ENCODE measurements at places on chromosomes 12 and 14.

- DNase-seq: no peak
Observed at GRCh38 chr12:132170637-132171292, 26.5 kb downstream of the NOC4L start.

GRCh38 chr12:1630133-1630826 is 1.2 kb downstream of the WNT5B start:
- no peak for DNase-seq

DNA sequence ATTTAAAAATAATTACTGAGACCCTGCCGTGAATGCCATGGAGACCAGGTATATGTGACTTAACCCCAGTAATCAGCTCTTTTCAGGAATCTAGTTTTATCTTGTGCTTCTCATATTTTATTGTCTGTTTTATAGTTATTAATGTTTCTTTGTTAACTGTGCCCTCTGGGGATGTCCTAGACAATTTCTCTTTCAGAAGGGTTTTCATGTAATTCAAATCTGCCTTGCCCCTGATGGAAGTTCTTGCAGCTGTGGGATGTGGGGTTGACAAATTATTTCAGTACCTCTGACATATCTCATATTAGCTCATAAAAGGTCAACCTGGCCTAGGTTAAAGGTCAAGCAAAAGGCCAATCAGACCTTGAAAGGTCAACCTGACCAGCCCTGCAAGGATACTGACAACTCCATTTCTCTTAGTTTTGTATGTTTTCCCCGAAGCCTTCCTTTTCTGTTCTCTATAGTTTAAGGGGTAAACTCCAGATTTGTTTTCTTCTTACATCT is 182.3 kb downstream of the SLC41A2 start:
- DNase-seq: no peak

DNA sequence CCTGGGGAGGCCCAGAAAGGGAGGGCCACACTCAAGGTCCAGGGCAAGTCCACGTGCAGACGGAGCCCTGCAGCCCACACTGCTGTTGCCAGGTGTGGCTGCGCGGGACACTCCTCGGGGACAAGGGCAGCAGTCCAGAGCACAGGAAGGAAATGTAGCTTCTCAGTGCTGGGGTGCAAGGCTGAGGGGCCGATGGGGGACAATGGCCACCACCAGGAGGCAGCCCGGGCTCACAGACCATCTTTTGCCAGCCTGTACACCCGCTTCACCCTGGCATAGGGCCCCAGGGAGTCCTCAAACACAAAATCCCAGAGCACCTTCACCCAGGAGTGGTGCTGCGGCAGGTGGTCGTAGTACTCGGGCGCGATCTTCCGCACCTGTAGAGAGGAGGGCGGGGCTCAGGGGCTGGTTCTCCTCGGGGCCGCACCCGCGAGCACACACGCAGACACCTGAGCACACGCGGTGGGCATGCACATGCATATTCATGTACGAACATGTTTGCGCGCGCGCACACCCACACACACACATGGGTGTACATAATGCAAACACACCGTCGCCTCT is 12.8 kb downstream of the DEGS2 start:
- DNase-seq: no peak

DNA sequence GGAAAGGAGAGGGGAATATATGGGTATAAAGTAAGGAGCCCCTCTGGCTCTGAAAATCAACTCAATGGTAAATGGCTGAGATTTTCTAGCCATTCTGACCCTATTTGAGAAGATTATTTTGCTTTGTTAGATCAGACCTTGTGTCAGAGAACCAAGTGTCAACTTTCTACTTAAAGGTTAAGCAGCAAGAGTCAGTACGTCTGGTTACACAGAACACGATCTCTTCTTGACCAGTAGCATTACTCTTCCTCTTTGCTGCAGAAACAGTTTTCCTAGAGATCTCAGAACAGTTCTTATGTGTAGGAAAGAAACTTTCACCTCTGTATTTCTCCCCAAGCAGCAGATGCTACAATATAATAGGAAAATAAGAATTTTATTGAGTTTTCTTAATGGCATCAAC is 47.4 kb upstream of the BTG1 start:
- DNase-seq: no peak

DNA sequence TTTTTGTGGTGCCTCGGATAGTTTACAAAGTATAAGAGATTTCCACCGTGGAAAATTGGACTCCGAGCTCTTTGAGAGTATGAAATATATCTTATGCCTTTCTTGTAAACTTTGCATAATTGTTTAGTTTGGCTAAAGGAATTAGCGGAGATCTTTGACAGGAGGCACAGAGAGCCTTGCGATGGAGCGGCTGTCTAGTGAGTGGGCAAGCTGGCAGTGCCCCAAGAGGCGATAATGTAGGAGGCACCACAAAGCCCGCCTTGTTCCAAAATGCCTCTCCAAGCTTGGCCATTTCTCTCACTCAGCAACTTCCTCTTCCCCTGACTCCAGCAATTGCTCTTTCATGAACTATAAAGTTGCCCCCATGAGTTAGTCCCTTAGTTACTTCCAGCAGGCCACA is 270.1 kb upstream of the PRICKLE1 start:
- no peak for DNase-seq

- DNase-seq: no peak
Observed at GRCh38 chr12:128250096-128250495, 16.9 kb upstream of the TMEM132C start.

- no peak for DNase-seq
Observed at GRCh38 chr14:101349108-101349507, 212.2 kb upstream of the DIO3 start.

- no peak for DNase-seq
Observed at GRCh38 chr14:39554576-39554975, 122.3 kb upstream of the FBXO33 start.

GRCh38 chr12:27344760-27345159 is 12.1 kb downstream of the BMAL2 start:
- no peak for DNase-seq

DNA sequence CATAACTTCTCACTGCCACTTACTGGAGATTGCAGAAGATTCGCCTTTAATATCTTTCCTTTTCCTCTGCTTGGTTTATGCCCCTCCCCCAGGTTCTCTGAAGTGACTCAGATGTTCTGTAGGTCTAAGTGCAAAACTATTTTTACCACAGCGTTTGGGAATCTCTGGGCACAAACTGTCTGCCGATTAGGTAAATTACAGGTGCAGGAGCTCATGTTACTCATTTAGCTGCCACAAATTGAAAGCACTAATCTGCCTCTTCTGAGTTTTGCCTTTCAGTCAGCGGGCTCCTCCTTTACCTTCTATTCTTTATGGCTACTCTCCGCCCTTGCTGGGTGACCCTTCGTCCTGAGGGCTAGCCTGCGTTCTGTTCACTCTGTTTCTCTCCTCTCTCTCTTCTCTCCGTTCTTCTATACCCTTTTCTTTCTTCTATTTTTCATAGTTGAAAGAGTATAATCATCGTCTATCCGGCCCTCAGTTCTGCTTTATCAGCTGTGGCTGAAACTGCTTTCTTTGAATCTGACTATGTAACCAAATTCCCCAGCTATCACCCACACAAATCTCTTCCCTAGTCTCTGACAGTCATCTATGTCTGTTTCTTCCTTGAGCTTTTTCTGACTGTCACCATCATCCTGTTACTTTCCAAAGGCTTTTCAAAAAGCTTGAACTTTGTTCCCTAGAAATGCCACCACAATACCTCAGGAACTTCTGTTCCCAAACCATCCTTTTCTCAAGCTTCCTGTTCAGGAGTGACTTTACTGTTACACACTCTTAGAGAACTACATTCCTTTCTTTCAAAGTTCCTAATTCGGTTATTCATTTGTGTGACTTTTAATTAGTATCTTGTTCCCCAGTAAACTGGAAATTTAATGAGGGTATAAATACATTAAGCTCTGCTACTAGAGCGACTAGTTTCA is 4.3 kb upstream of the MYF6 start:
- DNase-seq: no peak

DNA sequence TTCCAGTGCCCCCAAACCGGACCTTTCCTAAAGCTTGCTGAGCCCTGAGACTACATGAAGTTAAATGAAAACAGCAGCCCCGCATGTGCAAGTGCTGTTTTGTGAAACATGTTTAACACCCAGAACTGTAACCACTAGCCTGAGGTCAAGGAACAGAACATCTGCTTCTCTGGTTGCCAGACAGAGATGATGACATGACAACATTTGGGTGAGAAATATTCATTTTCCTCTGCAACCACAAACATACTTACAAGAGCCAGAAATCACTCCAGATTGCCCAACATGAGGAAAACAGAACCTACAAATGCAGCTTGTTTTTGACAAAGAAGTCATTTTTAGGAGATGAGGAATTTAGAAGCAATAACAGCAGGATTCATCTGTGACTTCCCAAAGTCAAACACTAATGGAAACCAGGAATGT is 110.4 kb downstream of the BCAT1 start:
- no peak for DNase-seq

GRCh38 chr12:32897281-32897610 is 669 bp upstream of the PKP2 start:
- DNase-seq: no peak

DNA sequence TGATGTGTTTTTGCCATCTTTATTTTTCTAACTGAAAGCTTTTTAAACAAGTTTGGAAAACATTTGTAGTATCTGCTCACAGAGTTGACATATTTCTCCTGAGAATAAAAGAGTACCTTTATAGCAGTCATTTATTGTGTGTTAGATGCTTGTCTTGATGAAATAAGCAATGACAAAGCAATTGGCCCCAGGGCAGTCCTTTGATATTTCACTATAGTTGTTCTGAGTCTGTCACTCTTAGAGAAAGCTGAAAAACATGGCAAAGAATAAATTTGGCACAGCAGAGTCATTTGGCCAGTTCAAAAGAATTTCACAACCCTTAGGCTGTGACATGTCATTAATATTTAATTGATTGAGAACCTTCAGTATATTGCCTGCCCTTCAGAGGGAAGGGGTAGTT is 166.2 kb downstream of the PTPRO start:
- DNase-seq: no peak

- DNase-seq: no peak
Observed at GRCh38 chr12:15581006-15581405, 208.2 kb downstream of the EPS8 start.

DNA sequence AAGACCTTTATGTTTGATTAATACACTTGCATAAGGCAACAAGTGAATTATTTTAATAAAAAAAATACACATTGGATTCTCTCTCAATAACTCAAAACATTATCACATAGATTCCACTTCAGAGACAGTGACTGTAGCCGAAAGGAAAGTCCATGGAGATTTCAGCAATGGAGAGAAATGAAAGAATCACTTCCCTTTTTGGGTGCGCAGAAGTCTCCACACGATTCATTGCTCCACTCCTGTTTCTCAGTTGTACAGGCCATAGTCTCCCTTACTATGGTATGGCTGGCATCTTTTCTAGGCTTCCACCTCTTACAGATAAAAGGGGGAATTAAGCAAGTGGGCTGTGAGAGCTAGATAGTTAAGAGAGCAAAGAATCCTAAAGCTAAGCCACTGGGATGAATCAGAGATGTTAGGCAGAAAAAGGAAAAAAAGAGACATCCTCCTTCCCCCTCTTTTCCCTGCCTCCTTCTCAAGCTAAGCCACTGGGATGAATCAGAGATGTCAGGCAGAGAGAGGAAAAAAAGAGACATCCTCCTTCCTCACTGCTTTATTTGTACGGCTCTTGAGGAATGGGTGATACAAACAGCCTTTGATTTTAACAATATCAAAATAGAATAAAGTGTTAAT is 16.3 kb downstream of the ST8SIA1 start:
- DNase-seq: no peak

GRCh38 chr14:105390849-105391500 is 7.4 kb upstream of the TEX22 start:
- no peak for DNase-seq

DNA sequence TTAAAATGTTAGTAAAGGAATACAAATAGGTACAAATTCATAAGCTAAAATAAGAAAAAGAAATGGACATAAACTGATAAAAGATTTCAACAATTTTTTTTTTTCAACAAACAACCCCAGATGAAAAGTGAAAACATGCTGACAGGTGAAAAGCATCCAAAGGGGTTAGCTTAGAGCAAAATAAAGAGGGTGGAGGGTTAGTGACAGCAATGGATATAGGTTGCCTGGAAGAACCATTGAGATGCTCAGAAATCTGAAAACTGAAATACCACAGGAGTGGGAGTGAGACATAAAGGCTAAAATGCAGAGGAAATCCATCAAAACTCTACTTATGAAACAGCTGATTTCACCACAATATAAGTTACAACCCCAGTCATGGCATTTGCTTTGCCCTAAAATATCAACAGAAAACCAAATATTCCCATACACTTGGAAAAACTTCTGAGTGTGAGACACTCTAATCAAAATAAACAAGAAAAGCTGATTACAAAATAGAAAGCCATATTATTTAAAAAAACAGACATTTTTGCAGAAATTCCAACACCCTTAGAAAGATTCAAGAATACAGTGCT is 136.3 kb upstream of the PLEKHG7 start:
- DNase-seq: no peak

DNA sequence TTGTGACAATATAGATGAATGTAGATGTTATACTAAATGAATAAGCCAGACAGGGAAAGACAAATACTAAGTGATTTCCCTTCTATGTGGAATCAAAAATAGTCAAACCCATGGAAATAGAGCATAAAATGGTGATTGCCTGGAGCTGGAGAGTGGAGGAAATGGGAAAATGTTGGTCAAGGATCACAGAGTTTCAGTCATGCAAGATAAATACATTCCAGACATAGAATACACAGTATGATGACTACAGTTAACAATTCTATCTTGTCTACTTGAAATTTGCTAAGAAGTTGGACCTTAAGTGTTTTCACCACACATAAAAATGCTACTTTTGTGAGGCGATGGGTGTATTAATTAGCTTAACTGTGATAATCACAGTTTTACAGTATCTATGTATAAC is 1182.7 kb downstream of the AACS start:
- no peak for DNase-seq

DNA sequence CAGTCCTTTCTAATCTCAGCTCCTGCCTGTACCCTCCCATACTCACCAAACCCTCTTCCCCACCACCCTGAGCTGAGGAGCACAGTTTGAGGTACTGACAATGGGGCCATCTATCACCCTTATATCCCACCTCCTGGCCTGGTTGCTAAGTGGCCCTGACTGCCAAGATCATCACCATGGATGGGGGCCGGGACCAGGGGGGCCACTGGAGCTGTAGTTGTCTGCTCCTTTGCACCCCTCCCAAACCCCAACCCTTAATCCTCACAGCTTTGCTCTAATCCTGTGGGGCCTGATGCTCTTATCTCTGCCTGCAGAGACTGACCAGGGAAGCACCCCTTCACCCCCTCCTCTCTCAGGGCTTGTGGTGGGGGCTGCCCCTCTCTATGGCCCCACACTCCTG is 395 bp upstream of the GNB3 start:
- no peak for DNase-seq

DNA sequence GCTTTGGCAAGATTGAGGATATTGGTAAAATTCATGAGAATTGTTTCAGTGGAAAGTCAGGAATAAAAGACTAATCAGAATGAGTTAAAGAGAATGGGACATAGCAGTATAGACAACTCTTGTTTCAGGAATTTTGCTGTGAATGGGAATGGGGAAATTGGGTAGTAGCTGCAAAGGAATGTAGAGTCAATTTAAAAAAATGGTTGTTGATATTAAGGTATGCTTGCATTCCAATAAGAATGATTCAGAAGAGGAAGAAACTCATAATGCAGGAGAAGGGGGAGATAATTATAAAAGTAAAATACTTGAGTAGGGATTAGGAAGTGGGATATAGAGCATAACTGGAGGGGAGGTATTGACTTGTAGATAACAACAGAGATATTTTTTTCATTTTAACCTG is 40.7 kb downstream of the MNAT1 start:
- no peak for DNase-seq

All from NCI-H2029 treated with DMSO at 0.1 percent for 48 hours (cell line).